Central memory CD4-positive, alpha-beta T cell (primary cell): ENCODE measurements at places on chromosomes 7 and 10.

DNA sequence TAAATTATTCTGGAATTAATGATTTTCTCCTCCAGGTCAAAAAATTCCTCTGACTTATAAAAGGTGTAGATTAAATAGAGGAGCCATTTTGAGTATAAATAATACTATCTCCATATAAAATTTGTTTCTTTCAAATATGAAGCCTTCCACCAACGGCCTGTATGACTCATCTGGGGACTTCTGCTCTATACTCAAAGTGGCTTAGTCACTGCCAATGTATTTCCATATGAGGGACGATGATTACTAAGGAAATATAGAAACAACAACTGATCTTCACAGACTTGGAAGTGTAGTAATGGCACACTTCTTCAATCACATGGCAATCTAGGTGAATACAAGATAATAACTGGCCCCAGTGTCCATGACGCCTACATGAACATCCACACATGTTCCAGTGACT lies 335.6 kb upstream of the HGF start:
- no peak for DNase-seq

GRCh38 chr7:87445897-87446296 lies 29.6 kb downstream of the ABCB4 start:
- no peak for DNase-seq

GRCh38 chr7:118758582-118758981 lies 534.1 kb downstream of the ANKRD7 start:
- no peak for DNase-seq

DNA sequence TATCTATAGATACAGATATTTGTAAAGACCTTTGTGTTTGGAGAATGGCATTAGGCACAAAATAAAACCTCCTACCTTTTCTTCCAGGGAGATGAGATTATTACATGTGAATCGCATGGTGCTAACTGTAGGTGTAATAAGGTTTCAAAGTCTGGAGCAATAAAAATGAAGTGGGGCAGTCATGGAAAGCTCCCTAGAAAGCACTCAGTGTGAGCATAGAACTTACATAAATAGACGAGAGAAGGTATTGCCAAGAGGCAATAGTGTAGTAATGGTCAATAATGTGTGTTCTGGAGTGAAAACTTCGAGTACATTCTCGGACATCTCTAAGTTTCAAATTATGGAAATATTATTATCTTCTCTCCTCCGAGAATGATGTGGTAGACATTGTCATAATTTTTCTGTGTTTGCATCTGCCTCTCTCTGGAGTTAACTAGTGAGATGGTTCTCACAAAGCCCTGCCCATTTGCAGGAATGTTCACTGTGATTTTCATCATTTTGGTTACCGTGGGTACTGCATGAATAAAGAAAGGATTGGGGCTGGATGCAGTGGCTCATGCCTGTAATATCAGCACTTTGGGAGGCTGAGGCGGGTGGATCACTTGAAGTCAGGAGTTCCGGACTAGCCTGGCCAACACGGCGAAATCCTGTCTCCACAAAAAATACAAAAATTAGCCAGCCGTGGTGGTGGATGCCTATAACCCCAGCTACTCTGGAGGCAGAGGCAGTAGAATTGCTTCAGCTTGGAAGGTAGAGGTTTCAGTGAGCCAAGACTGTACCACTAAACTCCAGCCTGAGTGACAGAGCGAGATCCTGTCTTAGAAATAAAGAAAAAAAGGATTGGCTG lies 10.6 kb downstream of the VIM start:
- no peak for DNase-seq

- no peak for DNase-seq
These were observed 94.3 kb downstream of the AUTS2 start for GRCh38 chr7:69692611-69693010.

GRCh38 chr10:20040012-20040411 lies 223.8 kb downstream of the PLXDC2 start:
- DNase-seq = no peak

DNA sequence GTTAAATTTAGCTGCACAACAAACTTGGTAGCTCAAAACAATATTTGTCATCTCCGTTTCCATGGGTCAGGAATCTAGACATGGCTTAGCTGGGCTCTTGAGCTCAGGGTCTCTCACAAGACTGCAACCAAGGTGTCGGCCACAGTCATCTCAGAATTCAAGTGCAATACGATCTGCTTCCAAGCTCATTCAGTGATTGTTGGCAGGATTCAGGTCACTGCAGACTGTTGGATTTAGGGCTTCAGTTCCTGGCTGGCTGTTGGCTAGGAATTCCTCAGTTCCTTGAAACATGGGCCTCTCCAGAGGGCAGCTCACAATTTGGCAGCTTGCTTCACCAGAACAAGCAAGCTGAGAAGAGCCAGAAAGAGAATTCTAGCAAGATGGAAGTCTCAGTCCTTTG lies 17.5 kb upstream of the CHST3 start:
- no peak for DNase-seq

GRCh38 chr10:1664333-1664964 lies 72.9 kb downstream of the ADARB2 start:
- DNase-seq = no peak

DNA sequence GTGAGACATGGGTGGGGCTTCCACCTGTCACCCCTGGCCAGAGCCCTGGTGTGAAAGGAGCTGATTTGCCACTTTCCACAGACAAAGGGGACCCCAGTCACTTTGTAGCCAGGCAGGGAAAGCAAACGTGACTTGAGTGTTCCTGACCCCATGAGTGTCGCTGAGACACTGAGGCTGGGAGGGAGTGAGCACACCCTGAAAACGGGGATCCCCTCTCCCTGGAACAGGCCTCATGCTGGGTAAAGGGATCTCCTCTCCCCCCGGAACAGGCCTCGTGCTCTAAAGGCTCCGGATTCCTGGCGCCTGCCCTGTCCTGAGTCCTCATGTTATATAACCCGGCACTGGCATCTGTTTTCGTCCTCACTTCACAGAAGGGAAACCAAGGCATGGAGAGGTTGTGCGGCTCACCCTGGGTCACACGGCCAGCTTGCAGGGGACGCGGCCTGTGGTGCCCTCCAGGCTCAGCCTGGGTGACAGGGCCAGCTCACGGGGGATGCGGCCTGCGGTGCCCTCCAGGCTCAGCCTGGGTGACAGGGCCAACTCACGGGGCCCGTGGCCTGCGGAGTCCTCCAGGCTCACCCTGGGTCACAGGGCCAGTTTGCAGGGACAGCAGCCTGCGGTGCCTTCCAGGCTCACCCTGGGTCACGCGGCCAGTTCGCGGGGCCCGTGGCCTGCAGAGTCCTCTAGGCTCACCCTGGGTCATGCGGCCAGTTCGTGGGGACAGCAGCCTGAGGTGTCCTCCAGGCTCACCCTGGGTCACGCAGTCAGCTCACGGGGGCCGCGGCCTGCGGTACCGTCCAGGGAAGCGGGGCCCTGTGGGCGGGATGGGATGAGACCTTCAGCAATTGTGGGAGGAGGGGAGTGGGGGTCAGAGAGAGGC lies 104.7 kb downstream of the PDGFA start:
- DNase-seq = no peak

GRCh38 chr10:1150638-1150955 lies 94.4 kb downstream of the WDR37 start:
- DNase-seq = no peak

GRCh38 chr7:25386311-25386744 lies 158.0 kb upstream of the NPVF start:
- DNase-seq = no peak

DNA sequence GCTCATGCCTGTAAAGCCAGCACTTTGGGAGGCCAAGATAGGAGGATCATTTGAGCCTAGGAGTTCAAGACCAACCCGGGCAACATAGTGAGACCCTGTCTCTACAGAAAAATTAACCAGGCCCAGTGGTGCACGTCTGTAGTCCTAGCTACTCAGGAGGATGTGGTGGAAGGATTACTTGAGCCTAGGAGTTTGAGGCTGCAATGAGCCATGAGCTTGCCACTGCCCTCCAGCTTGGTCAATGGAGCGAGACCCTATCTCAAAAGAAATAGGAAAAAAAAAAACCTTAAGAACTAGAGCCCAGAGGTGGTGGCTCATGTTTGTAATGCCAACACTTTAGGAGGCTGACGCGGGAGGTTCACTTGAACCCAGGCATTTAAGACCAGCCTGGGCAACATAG lies 2.2 kb downstream of the STRA8 start:
- DNase-seq = no peak

GRCh38 chr7:42617806-42618457 lies 293.9 kb downstream of the C7orf25 start:
- DNase-seq = no peak

DNA sequence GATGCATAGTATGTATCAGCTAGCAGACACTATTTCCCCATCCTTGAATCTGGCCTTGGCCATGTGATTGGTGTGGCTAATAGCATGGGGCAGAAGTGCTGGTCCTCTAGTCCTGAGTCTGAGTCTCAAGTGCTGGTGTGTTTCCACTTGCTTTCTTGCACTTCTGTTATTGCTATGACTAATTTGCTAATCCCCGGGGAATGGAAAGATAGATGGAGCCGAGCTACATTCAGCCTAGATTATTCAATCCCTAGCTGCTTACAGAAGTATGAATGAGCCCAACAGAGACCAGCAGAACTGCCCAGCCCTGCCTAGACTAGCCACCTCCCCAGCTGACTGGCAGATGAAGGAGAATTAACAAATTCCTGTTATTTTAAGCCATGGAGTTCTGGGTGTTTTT lies 53.2 kb upstream of the SYPL1 start:
- no peak for DNase-seq

DNA sequence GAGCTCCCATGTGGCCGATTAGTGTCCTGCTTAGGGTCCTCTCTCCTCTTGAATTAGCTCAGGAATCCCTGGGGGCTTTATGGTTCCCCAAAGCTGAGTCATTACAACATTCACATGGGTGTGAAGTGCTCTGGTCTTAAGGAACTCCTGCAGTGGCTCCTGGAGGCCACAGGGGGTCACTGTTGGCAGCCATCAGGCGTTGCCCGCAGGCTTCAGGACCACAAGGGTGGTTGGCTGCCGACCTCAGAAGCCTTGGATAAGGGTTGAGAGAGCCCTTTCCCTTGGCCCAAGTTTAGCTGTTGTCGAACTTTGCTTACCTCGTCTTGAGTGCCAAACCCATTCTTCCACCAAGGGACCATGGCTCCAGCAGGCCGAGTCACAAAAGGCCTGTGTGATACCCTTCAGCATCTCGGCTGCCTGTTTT lies 61.7 kb downstream of the SH2D4B start:
- DNase-seq = no peak

GRCh38 chr7:30899630-30900029 lies 12.0 kb upstream of the AQP1 start:
- no peak for DNase-seq
